ENCODE measurements at places on chromosomes 3 and 15. TPM values are rescaled to one million over a fixed set of nuclear protein-coding genes. Genes with fewer than 3 reads are reported as not detected.

DNA sequence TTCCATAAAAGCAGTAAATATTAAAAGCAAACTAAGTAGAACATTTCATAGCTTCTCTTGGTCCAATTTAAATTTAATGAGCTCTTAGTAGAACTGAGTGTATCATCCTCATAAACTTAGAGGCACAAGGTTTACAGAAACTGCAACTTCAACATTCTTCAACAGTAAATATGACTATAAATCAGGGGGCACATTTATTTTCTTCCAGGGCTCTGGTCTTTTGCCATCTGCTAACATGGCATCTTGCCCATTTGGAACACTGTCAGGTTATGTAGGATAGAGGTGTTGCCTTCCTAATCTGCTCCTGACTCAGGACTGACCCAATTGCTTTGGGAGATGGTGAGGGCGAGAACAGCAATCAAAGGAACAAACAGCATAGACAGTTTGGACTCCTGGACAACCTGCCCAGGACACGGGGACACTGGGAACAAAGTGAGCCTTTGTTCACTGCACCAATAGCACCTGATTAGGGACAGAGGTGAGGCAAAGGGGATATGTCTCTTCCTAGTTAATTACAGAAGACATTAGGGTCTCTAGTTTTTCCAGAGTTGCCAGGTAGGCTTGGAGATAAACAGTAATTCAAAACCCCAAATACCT lies 610.2 kb upstream of the ROBO2 start:
- DNase-seq, result no peak

SLC15A2 gene
- 0.10 TPM for polyA plus RNA-seq

TERC gene
- polyA plus RNA-seq, result 0.32 TPM

CFAP100 gene
- not detected for polyA plus RNA-seq

QARS1 gene
- 381 TPM for polyA plus RNA-seq

Measured in SK-N-SH (cell line).